Esophagus squamous epithelium (tissue), 5 donors: ENCODE measurements at places on chromosomes 1 and 21.

GRCh38 chr1:225863167-225863566, 19.0 kb downstream of the TMEM63A start:
- DNase-seq, result no peak

GRCh38 chr1:70818401-70818800, 229.2 kb downstream of the PTGER3 start:
- no peak for DNase-seq

GRCh38 chr1:226565476-226565875, 16.9 kb downstream of the STUM start:
- no peak for DNase-seq

- DNase-seq, result no peak
Measured at GRCh38 chr1:1221887-1222574, 8.1 kb upstream of the TNFRSF4 start.

GRCh38 chr1:162530307-162530987, 31.1 kb upstream of the UAP1 start:
- no peak for DNase-seq

GRCh38 chr1:226948996-226949395, 8.9 kb downstream of the COQ8A start:
- no peak for DNase-seq

DNA sequence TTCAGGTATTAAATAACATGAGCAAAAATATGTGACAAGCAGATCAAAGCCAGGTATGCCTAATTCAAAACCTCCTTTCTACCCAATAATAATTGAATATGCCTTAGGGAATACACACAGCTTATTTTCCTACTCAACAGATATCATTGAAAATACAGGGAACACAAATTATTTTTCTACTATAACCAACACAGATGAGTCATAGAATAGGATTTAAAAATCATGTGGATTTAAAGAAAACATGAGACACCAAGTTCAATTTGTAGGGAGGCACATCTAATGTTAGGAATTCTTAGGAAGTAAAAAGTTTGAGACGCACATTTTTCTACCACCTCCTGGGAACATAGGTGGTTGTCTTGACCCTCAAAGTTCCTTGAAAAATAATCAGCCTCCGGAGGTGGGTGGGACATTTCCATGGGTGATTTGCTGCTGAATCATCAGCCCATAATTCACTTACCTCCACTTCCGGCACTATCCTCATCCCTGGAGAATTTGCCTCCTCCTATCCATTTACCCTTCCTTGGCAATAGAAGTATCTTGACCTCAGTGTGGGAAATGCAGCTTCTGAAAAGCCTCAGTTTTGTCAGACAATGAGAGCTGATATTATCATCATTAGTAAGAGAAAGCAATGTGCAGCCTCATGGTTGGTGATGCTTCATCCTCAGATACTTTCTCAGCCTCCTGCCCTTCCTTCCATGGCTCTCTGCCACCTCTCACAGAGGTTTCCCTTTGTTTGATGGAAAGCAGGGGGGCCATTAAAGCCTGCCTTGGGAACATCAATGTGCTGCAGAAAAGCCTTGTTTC, 33.5 kb upstream of the RGS4 start:
- DNase-seq, result no peak

GRCh38 chr21:41361786-41362604, at the start of gene MX2:
Gene MX2 (plus strand): TSS chr21:41362027. CDS start chr21:41376907, 14,880 bp downstream.
- peak; percentile 19 for DNase-seq
